Pancreas (tissue), 10 donors: ENCODE measurements at places on chromosomes 5 and 9. TPM values are rescaled to one million over a fixed set of nuclear protein-coding genes. Genes with fewer than 3 reads are reported as not detected.

DNA sequence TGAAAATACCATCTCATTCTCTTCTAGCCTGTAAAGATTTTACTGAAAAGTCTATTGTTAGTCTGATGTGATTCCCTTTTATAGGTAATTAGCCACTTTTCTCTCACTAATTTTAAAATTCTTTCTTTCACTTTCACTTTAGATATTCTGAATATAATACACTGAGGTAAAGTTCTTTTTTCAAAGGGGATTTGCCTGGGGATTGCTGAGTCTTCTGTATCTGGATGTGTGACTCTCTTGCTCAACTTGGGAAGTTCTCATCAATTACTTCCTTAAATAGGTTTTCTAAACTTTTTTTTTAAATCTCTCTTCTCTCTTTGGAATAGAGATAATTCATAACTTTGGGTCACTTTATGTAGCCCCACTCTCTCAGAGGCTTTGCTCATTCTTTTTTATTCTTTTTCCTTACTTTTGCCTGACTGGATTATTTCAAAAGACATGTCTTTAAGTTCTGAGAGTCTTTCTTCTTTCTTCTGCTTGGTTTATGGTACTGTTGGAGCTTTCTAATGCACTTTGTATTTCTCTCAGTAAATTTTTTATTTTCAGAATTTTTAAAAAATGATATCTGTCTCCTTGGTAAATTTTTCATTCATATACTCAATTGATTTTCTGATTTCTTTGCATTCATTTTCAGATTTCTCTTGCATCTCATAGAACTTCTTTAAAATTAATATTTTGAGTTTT lies 55.9 kb upstream of the IL12B start:
- DNase-seq = no peak
- no peak overlapping the region for H3K27ac ChIP-seq
- no peaks in the 10 kb centered on the region for H3K27me3 ChIP-seq
- no peaks in the 10 kb centered on the region for H3K36me3 ChIP-seq

- no peaks in the 10 kb centered on the region for H3K36me3 ChIP-seq
- no peak for DNase-seq
- H3K4me3 ChIP-seq = no peak overlapping the region
Measured at GRCh38 chr5:59575648-59576445, 317.7 kb downstream of the PDE4D start.

GRCh38 chr5:10528056-10528816 lies 35.6 kb upstream of the ANKRD33B start:
- H3K4me3 ChIP-seq = no peak overlapping the region
- H3K27ac ChIP-seq = no peak overlapping the region
- H3K27me3 ChIP-seq = no peaks in the 10 kb centered on the region
- DNase-seq = no peak
- no peaks in the 10 kb centered on the region for H3K4me1 ChIP-seq

GRCh38 chr5:95801532-95801931 lies 21.0 kb downstream of the GLRX start:
- H3K4me1 ChIP-seq = peaks cover 22% of the 10 kb centered on the region
- H3K27me3 ChIP-seq = no peaks in the 10 kb centered on the region
- H3K27ac ChIP-seq = no peak overlapping the region
- no peak overlapping the region for H3K4me3 ChIP-seq

GRCh38 chr5:78648359-78649210 lies at the start of gene LHFPL2:
LHFPL2 (minus strand) TSS chr5:78648772; CDS start chr5:78510213, 138,559 bp downstream.
- peak within 1 kb of the TSS; percentile 81 for H3K27ac ChIP-seq
- H3K4me1 ChIP-seq = peaks cover 6% of the 10 kb centered on the region
- peak within 1 kb of the TSS; percentile 81 for H3K4me3 ChIP-seq
- H3K27me3 ChIP-seq = no peaks in the 10 kb centered on the region
- peak; percentile 74 for DNase-seq

Gene ZNF608
- total RNA-seq = 10.7 TPM

Gene DOK3
- 5.4 TPM for total RNA-seq

Gene C5orf15
- 6.4 TPM for total RNA-seq

Gene MXD3
- 3.0 TPM for total RNA-seq

Gene CNTFR
- 0.28 TPM for total RNA-seq
